ENCODE measurements at places on chromosomes 3 and 15.

DNA sequence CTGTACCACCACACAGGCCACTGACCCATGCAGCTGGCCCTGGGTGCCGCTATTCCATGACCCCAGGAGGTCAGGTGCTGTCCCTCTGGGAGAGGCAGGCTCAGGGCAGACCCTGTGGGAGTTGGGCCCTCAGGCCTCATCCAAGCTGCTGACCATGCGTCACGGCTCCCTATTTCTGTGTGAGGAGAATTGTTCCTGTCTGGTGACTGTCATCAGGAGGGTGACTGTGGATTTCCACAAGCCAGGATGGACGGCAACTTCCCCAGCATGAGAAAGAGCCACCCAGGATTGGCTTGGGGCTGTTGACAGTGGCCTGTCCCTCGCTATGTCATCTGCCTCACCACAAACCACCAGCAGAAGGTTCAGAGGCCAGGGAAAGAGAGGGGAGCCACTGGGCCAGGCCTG lies 41.4 kb downstream of the ZDHHC19 start:
- DNase-seq: no peak

GRCh38 chr3:33392703-33393125 lies 47.5 kb downstream of the UBP1 start:
- no peak for DNase-seq

- no peak for DNase-seq
Observed at GRCh38 chr3:88142094-88142624, 7.6 kb upstream of the C3orf38 start.

GRCh38 chr3:183762304-183762703 lies 63.1 kb downstream of the MAP6D1 start:
- DNase-seq: no peak

DNA sequence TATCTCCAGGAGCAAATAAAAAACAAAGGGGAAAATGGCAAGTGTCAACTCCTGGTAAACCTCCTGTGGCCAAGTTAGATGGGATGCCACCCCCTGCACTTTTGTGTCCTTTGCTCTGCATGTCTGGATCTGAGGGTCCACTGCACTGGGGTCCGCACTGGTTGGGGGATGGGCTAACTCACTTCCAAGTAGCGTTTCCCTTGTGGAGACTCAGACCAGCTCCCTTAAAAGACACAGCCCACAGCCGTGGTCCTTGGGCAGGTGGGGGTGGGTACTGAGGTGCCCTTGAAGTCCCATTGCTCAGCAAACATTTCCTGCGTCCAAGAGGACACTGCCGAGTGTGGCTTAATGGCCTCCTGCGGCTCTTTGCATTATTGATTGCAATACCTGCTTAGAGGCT lies 188.2 kb downstream of the MEGF11 start:
- DNase-seq: no peak

DNA sequence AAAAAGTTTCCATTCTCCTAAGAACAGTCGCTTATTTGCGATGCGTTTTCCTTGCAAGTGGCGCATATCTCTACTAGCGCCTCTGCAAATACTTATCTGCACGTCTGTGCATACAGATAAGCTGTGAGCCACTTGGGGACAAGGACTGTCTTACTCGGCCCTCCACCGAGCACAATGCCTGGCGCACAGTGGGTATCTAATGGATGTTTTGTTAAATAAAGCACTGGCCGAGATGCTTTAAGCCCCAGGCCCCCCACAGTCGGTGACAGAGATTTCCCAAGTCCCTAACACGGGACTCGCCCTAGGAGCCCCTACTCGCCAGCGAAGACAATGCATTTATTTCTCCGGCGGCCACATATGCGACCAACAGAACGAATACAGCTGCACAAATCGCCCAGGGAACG lies 503 bp downstream of the HLTF start:
- DNase-seq: peak; percentile 7

- no peak for DNase-seq
Observed at GRCh38 chr3:32045091-32045915, 61.1 kb upstream of the GPD1L start.

- DNase-seq: no peak
Observed at GRCh38 chr15:30023798-30024295, 58.9 kb upstream of the GOLGA8J start.

DNA sequence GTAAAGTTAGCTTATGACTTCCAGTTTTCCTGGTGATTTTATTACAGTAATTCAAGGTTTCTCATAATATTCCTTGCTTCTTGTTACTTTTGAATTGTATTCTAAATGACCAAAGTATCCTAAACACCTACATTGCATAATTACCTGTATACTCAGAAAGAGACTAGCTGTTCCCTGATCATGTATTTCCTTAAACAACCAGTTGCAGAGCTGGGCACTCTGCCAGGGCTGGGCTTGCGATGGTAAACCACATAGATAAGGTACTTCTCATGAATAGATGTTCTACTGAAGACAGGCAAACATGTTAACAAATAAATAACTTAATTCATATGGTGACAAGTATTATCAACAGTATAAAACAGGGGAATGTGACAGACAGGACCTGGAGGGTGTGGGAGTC lies 142.3 kb upstream of the WNT5A start:
- DNase-seq: no peak

- no peak for DNase-seq
Observed at GRCh38 chr3:127566833-127567232, 23.7 kb downstream of the TPRA1 start.

GRCh38 chr15:55742927-55743728 lies at the start of gene PRTG:
Gene PRTG (minus strand): TSS chr15:55743152. CDS start chr15:55742931, 221 bp downstream.
- no peak for DNase-seq

DNA sequence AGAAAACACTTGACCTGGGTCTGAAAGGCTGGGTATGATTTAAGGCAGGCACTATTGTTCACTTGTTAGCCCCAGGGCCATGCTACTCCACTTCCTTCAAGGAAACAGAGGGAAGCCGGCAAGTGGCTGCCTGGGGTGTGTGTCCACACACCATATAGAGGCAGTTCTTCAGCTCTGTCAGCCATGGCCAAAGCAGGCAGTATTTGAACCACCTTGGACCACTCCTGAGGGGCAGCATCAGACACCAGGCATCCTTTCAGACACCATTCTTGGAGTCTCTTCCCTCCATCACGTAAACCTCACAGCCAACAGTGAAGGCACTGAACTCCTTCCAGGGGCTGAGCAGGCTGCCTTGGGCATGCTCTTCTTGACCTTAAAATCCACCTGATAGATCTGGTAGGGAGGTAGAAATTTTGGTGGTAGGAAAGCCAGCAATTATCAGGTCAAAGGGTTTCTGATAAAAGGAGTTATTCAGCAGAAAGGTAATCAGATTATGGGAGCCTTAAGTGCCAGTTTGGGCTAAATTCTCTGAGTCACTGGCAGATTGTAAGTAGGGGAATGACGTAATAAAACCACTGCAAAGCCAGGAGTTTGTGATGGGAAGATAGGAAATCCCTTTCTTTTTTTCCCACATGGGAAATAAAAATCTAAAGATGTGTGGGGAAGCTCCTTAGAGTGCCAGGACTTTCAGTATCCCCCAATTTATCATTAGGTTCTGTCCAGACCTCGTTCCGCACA lies 20.2 kb downstream of the TGFBR2 start:
- DNase-seq: no peak

DNA sequence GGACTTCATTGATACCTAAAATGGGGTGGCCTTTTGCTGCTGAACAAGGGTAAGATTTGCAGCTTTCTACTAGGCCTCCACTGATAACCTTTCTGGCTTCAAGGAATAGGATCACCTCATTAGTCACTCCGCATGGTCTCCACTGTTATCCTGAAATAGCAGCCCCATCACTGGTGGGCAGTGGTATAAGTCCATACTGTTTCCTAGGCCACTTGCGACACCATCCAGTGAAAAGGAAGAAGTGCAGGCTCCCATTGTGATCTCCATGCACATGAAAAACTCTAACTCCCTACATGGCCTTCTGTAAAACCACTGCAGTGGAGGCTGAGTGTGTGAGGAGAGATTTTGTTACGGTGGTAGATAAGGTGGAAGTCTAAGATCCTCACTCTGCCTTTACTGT lies 1455.9 kb downstream of the SI start:
- no peak for DNase-seq

DNA sequence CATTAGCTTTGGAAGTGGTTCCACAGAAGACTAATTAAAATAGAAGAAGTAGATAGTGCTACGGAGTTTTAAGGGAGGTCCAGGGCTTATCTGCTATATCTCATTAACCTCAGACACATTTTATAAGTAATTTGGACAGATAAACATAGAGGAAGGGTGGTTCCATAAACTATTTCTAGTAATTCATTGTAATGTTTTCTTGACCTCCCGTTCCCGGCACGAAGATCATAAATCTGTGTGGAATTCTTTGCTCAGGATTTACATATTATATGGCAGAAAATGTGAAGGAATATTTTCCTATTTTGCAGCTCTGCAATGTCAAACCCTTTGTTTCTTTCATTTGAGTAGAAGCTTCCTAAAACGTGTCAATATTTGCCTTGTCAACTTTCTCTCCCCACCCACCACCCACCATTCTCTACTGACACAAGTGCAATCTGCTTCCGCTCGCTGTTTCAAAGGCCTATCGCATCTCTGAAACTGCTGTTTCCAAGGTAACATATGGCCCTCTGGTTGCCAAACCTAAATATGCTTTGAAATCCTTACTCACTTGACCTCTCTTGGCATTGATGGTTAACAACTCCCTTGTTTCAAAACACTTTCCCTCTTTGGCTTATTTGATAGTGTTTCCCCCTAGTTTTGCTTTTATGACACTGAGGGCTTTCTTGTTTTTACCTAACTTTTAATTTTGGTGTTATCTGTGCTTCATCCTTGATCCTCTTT lies 21.4 kb upstream of the PLSCR5 start:
- no peak for DNase-seq

DNA sequence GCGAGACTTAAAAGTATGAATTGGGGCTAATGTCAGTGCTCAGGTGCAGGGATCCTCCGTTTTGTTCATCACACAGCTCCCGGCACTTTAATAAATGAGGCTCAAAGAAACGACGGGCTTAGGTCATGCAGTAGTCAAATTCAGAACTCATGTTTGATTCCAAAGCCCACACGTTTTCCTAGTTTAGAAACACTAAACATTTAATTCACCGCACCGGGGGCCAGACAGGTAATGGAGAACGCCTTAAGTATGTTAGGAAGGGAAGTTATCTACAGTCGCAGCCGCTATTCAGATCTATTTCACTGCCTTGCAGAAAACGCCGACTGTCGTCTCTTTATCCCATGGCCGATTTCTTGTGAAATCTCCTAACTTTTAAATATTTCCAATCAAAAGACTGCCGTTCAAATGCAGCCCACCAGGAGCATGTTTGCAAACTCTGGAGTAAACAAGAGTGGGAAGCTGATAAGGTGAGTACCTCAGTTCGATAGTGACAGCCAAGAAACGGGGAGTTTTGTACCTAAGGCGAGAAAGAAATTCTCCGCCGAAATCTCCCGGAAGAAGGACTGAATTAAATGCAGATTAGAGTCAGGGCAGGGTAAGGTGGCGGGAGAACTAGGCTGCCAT lies 569 bp downstream of the HIGD2B start:
- DNase-seq: no peak

- DNase-seq: no peak
Observed at GRCh38 chr15:57320631-57321220, 55.6 kb upstream of the CGNL1 start.

- DNase-seq: no peak
Observed at GRCh38 chr3:144375088-144375487, 403.5 kb downstream of the DIPK2A start.

- DNase-seq: no peak
Observed at GRCh38 chr3:185716436-185717108, 108.3 kb downstream of the IGF2BP2 start.

DNA sequence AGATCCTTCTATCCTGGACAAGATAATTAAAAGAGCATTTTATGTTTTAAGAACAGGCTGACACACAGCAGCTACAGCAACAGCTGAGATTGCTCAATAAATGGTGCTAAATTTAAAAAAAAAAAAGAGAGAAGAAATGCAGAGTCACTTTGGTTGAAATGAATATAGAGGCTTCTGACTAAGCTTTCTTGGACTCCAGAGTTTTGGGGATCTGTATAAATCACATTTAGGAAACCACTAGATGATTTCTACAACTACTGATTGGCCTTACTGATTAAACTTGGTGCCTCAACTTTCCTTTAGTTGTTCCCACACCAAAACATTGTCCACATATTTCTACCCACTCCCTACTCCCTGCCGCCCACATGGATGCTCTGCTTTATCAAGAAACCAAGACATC lies 132.9 kb upstream of the ZBTB20 start:
- no peak for DNase-seq

- DNase-seq: no peak
Observed at GRCh38 chr3:102089904-102090720, 240.8 kb downstream of the NFKBIZ start.

DNA sequence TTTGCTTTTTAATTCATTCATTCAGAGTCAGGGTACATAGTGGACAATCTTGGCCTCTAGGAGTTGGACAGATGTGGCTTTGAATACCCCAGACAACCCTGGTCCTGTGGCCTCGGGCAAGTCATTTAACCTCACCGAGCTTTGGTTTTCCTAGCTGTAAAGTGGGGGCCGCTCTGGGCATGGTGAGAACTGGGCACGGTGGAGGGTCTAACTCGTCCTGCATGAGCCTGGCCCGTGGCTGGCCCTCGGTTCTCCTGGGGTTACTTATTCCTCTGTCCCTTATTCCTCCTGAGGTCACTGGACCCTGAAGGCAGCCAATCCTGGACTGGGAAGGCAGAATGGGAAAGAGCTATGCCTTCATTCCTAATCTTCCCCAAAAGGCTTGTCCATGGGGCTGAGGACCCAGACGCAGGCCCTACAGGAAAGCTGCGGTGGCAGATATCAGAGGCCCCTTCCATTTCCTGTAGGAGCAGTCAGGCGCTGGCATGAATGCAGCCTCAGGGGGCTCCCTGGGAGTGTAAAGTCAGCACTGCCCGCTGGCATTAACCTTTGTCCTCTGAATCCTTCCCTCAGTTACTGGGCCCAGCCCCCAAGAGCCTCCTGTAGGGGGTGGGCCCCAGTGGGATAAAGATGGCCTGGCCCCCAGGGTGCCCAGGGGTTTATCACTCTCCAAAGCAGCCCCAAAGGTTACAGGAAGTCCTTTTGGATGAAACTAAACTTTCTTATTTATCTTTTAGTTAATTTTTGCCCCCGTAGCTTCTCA lies 17.9 kb upstream of the SEC13 start:
- no peak for DNase-seq

GRCh38 chr15:63530235-63530634 lies 25.8 kb downstream of the USP3 start:
- DNase-seq: no peak

GRCh38 chr15:37249249-37249648 lies 148.9 kb upstream of the MEIS2 start:
- no peak for DNase-seq

DNA sequence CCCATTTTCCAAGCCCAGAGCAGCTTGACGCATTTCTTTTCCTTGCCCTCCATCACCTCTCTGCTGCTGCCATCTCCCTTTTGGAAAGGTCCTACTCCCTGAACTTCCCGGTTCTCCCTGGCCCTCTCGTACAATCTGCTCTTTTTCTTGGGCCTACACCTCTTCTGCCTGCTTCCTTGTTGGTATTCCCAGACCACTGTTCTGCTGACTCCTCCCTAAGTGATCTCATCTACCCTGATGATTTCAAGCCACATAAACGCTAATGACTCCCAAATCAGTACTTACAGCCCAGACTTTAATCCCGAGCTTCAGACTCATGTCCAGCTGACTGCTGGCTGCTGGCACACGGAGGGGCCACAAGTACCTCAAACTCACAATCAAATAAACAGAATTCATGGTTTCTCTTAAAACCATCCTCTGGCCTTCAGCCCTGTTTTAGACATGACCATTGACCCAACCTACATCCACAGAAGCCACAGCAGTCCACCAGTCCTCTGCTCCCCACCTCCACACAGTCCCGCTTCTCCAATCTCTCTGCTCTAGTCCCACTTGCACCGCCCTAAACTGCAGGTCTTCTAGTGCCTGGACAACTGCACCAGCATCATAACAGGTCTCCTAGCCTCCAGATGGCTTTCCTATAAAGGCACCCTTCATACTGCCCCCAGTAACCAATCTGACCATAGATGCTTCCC lies 57.6 kb downstream of the AAGAB start:
- no peak for DNase-seq

All from activated gamma-delta T cell treated with Interleukin-2 at 50 U/mL for 16 hours (primary cell).